Activated CD8-positive, alpha-beta T cell treated with anti-CD3 and anti-CD28 coated beads for 36 hours (primary cell): ENCODE measurements at places on chromosomes 1 and 21. TPM values are rescaled to one million over a fixed set of nuclear protein-coding genes. Genes with fewer than 3 reads are reported as not detected.

TMPRSS15 gene
- not detected for total RNA-seq

MASP2 gene
- total RNA-seq = not detected

PGLYRP3 gene
- total RNA-seq = not detected

NTPCR gene
- 30.4 TPM for total RNA-seq

CD1E gene
- not detected for total RNA-seq

CYP4A11 gene
- total RNA-seq = not detected

MPL gene
- not detected for total RNA-seq

TMOD4 gene
- 1.9 TPM for total RNA-seq

FMO4 gene
- total RNA-seq = 2.5 TPM

TPTE gene
- total RNA-seq = not detected

SPRR2G gene
- not detected for total RNA-seq

ESRRG gene
- not detected for total RNA-seq

RORC gene
- 1.3 TPM for total RNA-seq

GABRD gene
- not detected for total RNA-seq

C1orf185 gene
- not detected for total RNA-seq

DRAM2 gene
- total RNA-seq = 27.5 TPM

CFAP74 gene
- total RNA-seq = 0.41 TPM

CRB1 gene
- total RNA-seq = not detected

PRDX6 gene
- total RNA-seq = 165 TPM

CDA gene
- total RNA-seq = not detected

TRMT1L gene
- total RNA-seq = 25.6 TPM

CYP4B1 gene
- not detected for total RNA-seq

TNFRSF8 gene
- 1.5 TPM for total RNA-seq

COL16A1 gene
- 0.34 TPM for total RNA-seq

LGR6 gene
- 0.34 TPM for total RNA-seq

LY9 gene
- 19.5 TPM for total RNA-seq

IL19 gene
- not detected for total RNA-seq

GBP7 gene
- total RNA-seq = 0.20 TPM

NBPF1 gene
- total RNA-seq = 2.8 TPM

METTL18 gene
- 8.7 TPM for total RNA-seq

EFNA3 gene
- 8.6 TPM for total RNA-seq

ANGPTL7 gene
- not detected for total RNA-seq

TBX15 gene
- total RNA-seq = not detected

C1orf94 gene
- total RNA-seq = not detected

KDF1 gene
- total RNA-seq = 0.27 TPM

CHTOP gene
- total RNA-seq = 76.8 TPM
